ENCODE measurements at places on chromosomes 12 and 14.

GRCh38 chr12:64840119-64840518 is 15.7 kb downstream of the TBC1D30 start:
- no peak for DNase-seq

DNA sequence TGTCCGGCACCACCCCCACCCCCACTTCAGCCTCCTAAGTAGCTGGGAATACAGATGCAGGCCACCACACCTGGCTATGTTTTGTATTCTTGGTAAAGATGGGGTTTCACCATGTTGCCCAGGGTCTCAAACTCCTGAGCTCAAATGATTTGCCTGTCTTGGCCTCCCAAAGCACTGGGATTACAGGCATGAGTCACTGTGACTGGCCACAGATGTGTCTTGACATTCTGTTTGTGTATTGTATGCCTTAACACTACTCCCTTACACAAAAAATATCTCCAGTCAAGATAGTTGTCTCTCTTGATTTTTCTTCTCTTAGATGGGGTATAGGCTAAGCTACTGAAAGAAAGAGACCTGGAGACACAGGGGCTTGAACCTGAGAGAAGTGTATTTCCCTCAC is 17.6 kb downstream of the CLEC14A start:
- no peak for DNase-seq

GRCh38 chr12:67446716-67447115 is 177.6 kb downstream of the CAND1 start:
- DNase-seq: no peak

DNA sequence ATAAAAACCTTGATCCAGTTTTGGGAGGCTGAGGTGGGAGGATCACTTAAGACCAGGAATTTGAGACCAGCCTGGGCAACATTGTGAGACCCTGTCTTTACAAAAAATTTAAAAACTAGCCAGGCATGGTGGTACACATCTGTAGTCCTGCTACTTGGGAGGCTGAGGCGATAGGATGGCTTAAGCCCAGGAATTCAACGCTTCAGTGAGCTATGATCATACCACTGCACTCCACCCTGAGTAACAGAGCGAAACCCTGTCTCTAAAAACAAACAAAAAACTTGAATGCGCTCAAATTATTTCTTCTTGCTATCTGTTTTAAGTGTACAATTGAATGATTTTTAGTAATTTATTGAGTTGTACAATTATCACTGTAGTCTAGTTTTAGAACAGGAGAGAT is 20.1 kb downstream of the WDR20 start:
- DNase-seq: no peak

- DNase-seq: no peak
Measured at GRCh38 chr12:6701078-6701768, 608 bp upstream of the PIANP start.

DNA sequence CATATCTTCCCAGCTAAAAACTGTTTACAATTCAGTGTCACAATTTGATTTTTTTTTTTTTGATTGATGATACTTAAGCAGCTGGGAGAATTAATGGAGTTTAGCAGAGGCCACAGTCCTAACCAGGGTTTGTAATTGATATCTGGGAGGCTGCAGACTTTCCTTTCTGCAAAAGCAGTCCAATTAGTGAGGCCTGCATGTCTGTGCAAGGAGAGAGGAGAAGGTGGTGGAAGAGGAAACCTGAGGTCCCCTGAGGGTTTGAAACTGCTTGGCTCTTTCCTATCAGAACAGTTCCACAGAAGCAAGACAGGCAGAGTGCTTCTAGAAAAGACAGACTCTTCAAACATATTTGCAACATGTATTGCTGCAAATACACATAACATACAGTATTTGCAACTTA is 160.8 kb upstream of the KRR1 start:
- DNase-seq: no peak

GRCh38 chr14:97262336-97262735 is 465.2 kb downstream of the VRK1 start:
- DNase-seq: no peak

DNA sequence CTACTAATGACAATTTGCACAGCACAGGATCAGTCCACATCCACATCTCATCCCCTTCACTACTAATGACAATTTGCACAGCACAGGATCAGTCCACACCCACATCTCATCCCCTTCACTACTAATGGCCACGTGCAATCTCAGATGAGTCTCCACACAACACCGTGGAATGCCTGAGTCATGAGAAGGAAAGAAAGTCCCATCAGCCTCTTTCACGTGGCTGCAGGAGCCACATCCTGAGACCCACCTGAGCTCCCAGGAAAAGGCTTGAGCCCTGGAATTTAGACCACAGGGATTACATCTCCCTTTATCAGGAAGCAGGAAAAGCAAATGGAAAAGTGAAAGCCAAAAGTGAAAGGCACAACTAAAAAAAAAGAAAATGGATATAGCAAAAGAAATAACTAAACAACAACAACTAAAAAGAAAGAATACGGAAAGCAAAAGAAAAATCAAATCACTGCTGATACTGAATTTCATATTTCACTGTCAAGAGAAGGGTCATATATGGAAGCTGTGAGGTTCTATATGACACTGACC is 1300.5 kb downstream of the TMEM121 start:
- no peak for DNase-seq

DNA sequence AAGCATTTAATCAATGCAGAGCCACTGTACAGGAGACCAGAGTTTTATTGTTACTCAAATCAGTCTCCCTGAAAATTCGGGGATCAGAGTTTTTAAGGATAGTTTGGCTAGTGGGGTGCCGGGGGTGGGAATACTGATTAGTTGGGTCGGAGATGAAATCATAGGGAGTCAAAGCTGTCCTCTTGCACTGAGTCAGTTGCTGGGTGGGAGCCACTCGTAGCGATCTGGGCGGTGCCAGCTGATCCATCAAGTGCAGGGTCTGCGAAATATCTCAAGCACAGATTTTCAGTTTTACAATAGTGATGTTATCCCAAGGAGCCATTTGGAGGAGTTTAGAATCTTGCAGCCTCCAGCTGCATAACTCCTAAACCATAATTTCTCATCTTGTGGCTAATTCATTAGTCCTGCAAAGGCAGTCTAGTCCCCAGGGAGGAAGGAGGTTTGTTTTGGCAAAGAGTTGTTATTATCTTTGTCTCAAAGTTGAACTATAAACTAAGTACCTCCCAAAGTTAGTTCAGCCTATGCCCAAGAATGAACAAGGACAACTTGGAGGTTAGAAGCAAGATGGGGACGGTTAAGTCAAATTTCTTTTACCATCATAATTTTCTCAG is 169.4 kb upstream of the PLEKHG7 start:
- DNase-seq: no peak

- no peak for DNase-seq
Measured at GRCh38 chr12:45281994-45282393, 66.1 kb downstream of the ANO6 start.

- no peak for DNase-seq
Measured at GRCh38 chr12:23536293-23536692, 413.2 kb downstream of the SOX5 start.

- no peak for DNase-seq
Measured at GRCh38 chr12:92094751-92095161, 50.9 kb downstream of the BTG1 start.

- DNase-seq: peak; percentile 82
Measured at GRCh38 chr12:47963340-47964040, at the start of gene TMEM106C. Gene TMEM106C, plus strand, starts transcription at chr12:47963596. Its CDS starts 641 bp downstream, at chr12:47964237.

GRCh38 chr14:81990312-81990761 is 456.7 kb upstream of the SEL1L start:
- DNase-seq: no peak

GRCh38 chr14:34347683-34348082 is 114.4 kb downstream of the SPTSSA start:
- no peak for DNase-seq

- DNase-seq: no peak
Measured at GRCh38 chr12:45612044-45612794, 117.3 kb upstream of the ARID2 start.

DNA sequence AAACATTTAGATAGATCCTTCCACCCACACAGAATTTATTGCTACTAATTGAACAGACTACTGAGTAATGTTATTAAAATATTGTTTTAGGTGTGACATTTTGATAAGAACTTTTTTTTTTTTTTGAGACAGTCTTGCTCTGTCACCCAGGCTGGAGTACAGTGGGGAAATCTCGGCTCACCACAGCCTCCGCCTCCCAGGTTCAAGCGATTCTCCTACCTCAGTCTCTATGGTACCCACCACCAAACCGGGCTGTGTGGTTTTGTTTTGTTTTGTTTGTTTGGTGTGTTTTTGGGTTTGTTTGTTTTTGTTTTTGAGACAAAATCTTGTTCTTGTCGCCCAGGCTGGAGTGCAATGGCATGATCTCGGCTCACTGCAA is 40.9 kb downstream of the COX16 start:
- DNase-seq: no peak

- DNase-seq: no peak
Measured at GRCh38 chr14:22386924-22387775, 201.9 kb downstream of the DAD1 start.

DNA sequence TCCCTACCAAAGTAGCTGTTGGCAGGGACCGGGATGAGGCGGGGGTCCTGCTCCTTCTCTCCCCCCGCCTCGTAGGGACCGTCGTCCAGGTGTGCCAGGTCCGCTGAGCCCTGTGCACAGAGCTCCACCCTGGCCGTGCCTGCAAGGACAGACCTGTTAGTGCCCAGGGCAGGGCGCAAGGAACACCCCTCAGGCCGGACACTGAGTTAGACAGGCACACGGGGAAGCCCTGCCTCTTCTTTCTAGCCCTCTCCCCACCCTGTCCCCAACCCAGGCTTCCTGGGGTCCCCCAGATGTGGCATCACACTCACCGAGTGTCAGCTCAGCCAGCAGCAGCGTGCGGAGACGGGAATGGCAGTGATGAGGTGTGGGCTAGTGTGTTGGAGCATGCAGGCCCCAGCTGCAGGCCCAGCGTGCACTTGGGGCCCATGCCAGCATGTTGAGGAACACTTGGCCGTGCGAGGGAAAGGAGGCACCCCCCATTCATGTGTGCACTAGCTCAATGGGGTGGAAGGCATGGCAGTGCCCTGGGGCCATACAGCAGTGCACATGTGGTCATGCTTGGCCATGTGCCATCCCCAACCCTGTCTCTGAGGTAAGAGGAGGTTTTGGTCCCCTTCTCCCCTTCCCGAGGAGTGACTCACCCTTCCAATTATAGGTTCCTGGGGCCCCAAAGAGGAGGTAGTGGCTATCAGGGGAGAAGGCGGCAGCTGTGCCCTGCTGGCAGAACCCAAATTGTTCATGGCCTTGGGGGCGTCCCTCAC is 7.3 kb downstream of the ITGA7 start:
- no peak for DNase-seq

DNA sequence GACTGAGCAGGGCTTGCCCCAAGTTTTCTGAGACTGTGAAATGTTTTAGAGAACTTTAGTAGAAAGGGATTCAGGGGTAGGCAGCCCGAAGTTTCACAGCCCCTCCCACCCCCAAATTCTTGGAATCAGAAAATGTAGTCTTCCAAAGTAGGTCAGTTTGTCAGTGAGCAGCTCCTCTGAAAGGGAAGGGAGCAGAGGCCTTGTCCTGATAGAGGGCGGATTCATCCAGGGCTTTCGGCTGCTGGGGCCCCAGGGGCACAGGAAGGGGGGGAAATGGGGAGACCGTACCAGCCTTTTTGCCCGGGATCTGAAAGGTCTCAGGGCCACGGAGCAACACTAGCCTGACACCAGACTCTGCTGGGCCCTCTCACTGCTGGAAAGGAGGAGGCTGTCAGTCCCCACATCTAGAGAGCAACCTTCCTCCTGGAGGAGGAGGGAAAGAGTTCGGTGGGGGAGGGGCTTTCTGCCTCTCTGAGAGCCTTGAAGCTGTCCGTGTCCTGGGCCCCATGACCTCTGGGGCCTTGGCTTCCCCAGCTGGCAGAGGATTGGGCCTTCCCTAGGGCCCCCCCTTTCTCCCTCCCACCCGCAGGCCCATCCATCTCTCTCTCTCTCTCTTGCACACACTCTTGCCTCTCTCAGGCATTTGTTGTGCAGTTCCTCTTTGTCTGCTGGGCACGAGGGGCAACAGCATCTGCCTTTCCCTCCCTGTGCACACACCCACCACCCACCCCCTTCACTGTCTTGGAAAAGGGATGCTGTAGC is at the start of gene IKZF4:
Gene IKZF4, plus strand, starts transcription at position 621 of the 762 bp plus-strand sequence. CDS start 451 bp downstream, outside the sequence.
- no peak for DNase-seq

DNA sequence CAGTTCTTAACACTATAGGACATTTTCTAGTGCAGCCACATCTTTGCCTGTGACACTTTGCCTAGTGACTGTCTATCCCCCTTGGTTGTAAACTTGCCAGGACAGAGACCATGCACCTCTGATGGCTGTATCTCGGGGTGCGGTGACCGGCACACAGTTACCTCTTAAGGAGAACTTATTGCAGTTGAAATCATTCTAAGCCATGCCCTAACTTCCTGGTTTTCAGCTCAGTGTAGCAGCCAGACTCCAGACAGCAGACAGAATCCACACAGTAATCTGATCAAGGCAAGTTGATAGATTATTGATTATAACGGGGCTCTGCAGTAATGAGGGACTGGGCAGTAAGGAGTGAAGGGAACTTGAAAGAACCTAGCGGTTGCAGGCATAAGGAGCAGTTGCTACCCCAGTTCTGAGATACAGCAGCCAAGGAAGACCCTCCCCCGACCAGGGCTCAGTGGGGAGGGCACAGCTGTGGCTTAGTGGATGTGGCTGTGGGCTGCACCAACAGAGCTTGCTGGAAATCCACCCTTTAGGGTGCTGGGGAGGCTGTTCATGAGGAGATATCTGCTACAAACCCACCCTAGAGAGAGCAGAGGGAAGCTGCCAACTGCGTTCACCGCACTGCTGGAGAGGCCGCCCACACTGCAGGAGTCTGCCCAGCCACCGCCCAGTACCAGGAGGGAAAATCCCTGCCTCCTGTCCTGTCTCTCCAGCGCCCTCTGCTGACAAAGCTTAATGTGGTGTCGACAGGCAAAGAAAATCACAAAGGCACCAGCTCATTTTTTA is 58.2 kb upstream of the BEGAIN start:
- DNase-seq: peak; percentile 49

GRCh38 chr14:75871181-75871880 is 110.5 kb downstream of the TGFB3 start:
- no peak for DNase-seq

DNA sequence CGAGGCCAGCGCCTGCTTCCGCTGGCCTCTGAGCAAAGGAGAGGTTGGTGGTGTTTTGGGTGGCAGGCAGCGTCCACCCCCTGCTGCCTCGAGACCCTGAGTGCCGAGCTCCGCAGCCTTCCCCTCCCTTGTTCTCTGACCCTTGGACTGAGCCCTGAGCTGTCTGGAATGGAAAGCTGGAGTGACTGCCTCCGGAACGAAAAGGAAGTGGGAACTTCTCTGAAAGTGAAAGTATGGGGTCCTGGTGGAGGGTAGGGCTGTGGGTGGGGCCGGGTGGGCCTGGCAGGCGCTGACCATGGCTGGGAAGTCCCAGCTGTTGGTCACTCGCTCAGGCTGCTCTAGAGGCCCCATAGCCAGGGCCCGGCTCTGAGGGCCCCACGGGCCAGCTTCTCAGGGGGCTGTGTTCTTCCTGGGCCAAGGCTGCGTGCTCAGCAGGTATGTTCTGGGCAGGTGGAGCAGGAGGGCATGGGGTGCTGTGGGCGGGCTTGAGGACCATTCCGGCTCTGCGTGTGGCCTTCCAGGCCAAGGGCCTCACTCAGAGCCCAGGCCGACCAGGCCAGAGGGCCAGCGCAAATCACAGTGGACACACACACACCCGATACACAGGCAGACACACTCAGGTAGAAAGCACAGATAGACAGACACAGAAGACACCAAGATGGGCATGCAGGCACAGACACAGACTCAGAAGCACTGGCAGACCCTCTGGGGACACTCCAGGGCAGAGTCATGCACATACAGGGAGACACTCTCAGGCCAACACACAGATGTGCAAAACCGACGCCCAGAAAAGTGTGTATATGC is at the start of gene EXOC3L4:
Gene EXOC3L4, plus strand, starts transcription at position 320 of the 804 bp plus-strand sequence. CDS start 5,495 bp downstream, outside the sequence.
- no peak for DNase-seq
